ENCODE measurements at places on chromosomes 13 and 19.
A peak's percentile ranks its signal among the peaks of the same experiment; 100 is the strongest.

- no peak for DNase-seq
Observed at GRCh38 chr13:73450583-73450982, 391.8 kb downstream of the KLF5 start.

- no peak for DNase-seq
Observed at GRCh38 chr19:17429641-17430113, 9.8 kb downstream of the MVB12A start.

- no peak for DNase-seq
Observed at GRCh38 chr13:24985107-24985506, 110.8 kb upstream of the PABPC3 start.

GRCh38 chr19:40282920-40283319, 2.2 kb downstream of the AKT2 start:
- no peak for DNase-seq

DNA sequence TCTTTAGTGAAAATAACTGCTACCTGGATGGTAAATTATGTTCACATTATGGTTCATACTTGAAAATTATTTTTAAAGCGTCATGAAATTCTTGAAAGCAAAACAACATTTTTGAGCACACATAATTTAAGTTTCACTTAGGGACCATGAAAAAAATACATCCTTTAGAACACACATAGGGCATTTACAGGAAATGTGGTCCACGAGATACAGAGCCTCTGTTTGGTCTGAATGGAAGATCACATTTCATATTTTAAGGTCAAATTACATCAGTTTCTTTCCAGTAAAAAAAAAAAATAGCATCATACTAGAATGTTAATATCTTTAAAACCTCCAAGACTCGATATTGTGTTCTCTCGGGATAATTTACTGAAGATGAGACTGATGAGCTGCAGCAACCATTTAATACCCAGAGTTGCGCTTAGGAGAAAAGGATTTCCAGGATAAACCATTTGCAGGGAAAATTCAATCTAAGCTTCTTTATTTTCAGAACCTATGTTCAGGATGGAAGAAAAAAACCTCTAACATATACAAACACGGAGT, 720.7 kb downstream of the DIAPH3 start:
- DNase-seq, result no peak

- no peak for DNase-seq
Observed at GRCh38 chr19:45297674-45298073, 25.0 kb downstream of the CKM start.

GRCh38 chr19:4241824-4242430, 5.0 kb upstream of the YJU2 start:
- DNase-seq, result no peak

DNA sequence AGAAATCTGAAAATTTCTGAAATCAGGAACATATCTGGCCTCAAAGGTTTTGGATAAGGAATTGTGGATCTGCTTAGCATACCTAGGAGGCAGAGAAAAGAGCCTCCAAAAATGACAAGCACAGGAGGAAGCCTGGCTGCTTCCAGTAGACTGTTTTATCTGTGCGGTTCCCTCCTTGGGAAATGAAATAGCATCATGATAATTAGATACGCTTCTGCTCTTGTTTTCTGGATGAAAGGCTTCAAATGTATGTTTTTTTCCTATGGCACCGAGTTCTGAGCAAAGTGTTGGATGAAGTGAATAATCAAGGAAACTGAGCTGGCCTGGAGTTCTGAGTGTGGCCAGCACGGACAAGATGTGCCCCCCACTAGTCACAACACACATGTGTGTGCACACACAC, 19.8 kb upstream of the GPR12 start:
- DNase-seq, result no peak

DNA sequence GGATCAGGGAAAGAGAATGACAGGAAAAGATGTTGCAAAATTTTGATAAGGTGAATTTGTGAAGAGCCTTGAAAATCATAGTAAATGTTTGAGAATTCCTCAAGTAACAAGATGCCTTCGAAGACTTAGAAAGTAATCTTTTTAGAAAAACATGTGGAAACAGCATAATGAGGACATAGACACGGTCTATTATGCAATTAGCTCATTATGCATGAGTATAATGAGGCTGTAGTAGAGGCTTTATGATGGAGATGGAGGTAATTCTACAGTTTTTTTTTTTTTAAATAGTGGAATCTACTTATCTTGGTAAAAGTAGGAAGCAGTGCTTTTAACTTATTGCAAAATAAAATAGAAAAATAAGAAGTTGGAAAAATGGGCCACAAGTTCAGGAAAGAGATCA, 1329.1 kb upstream of the SPRY2 start:
- DNase-seq, result no peak

- no peak for DNase-seq
Observed at GRCh38 chr13:99907038-99907437, 64.5 kb downstream of the ZIC5 start.

GRCh38 chr19:32166238-32166637, 179.2 kb upstream of the ZNF507 start:
- DNase-seq, result no peak

- DNase-seq, result no peak
Observed at GRCh38 chr19:17035842-17036424, 9.3 kb upstream of the CPAMD8 start.

DNA sequence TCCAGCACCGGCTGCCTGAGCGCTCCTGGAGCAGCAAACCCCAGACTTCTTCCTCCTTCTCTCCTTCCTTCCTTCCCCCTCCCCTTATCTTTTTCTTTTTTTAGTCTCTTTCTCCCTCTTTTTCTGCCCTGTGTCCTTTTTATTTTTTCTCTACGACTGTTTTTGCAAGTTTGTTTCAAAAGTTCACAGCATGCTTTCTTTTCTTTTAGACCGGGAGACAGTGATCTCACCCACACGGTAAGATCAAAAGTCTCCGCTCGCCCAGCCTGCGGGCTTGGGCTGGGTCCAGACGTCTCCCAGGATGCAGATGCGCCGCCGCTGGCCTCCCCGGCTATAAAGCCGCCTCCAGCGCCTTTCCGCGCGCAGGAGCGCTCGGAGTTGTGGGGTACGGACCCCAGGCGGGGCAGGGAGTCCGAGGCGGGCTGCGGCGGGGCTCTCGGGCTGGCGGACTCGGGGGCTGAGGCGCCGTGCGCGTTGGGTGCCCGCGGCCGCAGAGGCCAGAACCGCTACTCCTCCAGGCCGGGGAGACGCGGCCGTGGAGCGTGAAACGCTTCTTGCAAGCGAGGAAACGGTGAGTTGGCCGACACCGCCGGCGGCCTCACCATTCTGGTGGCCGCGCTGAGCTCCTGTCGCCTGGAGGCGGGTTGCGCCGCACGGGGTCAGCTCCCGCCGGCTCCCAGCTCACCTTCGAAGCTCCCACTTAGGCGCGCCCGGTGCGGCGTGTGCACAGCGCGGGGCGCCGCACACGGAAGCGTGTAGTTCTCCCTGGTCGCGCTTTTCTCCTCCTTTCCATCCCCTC, 2.0 kb upstream of the TSHZ3 start:
- DNase-seq, result no peak

DNA sequence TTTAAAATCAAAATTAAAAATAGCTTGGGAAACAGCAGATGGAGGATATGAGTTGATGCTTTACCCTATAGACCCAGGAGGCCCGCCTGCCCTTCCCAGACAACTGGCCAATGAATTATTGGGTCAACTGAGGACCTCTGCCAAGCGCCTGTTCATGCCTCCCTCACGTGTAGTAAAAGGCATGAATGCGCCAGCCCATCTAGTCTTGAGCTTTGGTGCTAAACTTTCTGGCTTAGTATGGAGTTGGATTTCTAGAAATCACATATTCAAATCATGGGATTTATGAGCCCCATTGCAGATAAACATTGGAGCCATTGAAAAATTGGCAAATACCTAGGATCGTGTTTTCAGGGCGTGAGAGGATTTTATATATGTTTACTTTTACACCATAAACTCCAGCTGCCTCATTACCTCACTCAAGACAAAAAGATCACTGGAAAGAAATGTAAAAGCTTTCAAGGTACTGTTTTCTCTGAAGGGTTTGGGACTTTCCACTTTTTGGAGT, 47.1 kb downstream of the COL4A2 start:
- DNase-seq, result no peak

DNA sequence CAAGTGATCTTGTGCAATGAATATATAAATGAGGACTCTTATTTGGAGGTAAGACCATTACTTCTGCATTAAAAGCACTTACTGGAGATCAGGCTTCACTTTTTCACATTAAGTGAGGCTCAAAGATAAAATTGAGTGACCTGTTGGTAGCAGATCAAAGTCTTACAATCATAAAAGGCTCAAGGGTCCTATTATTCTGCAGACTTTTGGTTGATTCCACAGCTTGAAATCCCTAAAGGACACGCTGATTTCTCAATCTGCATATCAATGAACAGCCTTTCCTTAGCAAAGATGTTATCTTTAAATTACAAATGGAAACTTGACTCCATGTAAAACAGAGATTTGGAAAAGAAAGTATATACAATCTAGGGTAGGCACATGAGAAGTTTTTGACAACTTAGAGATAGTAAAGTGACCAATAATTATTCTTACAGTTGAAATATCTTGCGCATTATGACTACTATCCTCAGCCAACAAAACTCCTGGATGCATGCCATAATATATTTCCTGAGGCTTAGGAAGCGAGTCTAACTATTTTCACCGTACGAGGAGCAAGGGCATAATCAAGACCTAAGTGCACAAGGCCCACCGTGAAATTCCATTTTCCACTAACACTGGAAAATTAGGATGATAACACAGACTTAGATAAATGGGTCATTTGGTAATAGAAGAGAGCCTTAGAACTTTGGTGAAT, 640.7 kb downstream of the LIG4 start:
- no peak for DNase-seq

DNA sequence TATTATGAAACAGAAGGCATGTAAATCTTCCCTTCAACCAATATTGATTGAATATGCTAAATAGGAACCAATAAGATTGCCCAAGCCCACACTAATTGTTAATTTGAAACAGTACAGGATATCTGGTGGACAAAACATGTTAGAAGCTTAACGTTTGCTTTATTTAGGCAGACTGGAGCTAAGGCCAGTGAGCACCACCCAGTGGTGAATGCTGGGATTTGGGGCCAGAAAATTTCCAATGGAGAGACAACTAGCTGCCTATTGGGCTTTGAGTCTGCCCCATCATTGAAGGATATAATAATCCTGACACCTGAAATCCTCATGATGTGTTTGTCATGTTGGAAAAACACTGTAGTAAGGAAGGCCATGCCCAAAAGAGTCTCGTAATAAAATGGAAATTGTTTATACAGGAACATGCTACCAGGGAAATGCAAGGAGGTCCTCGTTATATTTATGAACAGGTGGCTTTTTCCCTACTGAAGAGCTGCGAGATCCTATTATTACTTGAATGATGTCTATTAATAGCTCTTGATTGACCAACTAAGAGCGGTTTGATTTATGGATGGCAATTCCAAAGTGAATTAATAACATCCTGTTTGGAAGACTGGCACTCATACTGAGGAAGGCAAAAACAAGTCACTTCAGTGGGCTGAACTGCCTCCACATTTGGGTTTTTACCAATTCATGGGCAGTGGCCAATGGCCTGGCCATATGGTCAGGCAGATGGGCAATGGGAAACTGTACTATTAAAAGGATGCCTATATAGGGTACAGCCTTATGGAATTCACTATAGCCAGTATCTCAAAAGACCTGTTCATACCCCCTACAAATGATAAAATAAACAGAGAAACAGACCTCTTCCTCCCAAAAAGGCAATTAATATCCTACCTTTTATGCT, 8.7 kb downstream of the SIGLECL1 start:
- DNase-seq, result peak; percentile 10

DNA sequence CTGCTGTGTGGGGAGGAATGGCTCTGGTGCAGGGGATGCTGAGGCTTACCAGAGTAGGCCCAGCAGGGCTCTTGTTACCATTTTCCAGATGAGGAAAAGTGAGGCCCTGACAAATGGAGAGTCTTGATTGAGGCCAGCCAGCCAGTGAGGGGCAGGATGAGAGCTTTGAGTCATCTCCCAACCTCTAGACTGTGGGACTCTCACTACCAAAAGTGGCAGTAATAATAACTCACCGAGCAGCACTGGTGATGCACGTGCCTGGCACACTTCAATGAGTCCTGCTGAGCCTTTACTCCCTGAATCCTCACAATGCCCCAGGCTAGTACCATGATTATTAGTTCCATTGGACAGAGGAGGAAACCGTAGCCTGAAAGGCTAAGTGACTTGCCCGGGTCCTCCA, 7.8 kb downstream of the CIC start:
- no peak for DNase-seq

DNA sequence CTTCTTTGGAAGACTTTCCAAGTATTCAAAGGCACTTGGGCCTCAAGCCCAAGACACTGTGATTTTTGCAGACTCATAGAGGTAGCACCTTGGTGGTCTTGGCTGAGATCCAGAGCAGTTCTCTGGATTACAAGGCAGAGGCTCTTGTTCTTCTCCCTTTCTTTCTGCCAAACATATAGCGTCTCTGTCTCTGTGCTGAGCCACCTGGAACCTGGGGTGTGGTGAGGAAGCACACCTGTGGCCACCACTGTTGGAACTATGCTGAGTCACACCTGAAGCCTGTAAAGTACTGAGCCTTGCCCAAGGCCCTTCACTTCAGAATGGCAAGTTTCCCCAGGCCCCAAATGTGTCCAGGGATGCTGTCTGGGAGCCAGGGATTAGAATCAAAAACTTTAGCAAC, 127.5 kb downstream of the FREM2 start:
- no peak for DNase-seq

- no peak for DNase-seq
Observed at GRCh38 chr19:15196360-15197005, 4.3 kb downstream of the NOTCH3 start.

GRCh38 chr13:36108342-36108741, 22.8 kb downstream of the DCLK1 start:
- no peak for DNase-seq

DNA sequence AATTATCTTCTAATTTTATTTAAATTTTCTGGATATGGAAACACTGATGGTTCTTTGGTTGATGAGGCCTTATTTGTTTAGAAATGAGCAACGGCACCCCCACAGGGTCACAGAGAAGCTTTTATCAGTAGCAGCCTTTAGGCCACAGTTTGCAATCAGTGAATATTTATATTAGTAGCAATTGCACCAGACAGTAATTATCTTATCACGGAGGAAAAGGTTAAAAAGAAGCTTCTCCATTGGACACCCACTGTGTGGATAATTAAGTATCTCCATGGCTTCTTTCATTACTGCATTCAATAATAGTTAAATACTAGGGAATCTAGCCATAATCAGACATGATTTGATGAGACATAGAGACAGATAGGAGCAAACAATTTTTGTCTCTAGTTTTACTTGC, 2099.2 kb upstream of the PCDH20 start:
- no peak for DNase-seq

- no peak for DNase-seq
Observed at GRCh38 chr13:40206241-40207000, 460.0 kb downstream of the FOXO1 start.

DNA sequence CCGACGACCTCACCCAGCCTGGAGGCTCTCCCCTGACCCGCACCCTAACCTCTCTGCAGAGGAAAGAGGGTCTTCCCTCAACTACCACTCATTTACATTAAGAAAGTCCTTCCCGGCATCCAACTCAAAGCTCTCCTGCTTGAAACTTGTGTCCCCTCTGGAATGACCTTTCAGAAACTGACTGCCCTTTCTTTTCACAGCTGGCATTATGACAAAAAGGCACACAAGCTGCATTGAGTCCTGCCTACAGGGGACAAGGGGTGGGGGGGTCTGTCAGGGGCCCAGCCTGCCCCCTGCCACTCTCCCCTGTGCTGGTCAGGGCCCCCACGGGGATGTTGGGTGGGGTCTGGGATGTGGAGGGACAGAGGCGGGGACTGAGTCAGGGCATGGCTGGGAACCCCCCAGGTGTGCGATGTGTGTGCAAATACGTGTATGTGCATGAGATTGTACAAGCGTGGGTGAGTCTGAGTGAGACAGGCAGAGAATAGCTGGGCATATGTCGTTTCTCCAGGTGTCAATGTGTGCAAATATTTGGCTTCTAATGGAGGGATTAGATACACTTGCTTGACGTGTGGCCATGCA, 2.0 kb downstream of the COL5A3 start:
- no peak for DNase-seq

All from stimulated activated CD8-positive, alpha-beta memory T cell treated with anti-CD3 and anti-CD28 coated beads, Interleukin-7, amount 100 ng/mL, for 1 hour (primary cell).